ENCODE measurements at places on chromosomes 2 and 18.

DNA sequence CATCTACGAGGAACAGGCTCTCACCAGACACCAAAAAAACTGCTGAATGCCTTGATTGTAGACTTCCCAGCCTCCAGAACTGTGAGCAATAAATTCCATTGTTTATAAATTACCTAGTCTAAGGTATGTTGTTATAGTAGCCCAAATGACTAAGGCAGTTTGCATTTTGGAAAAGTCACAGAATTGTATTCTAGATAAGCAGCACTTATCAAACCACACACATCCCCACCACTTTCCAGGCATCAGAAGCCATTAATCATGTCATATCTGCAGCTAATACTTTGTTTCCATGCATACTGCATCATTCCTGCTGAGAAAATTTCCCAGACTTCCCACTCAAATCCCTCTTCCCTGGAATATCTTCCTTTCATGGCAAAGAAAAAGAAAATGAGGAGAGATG, 187.2 kb downstream of the INO80D start:
- no peak for DNase-seq

DNA sequence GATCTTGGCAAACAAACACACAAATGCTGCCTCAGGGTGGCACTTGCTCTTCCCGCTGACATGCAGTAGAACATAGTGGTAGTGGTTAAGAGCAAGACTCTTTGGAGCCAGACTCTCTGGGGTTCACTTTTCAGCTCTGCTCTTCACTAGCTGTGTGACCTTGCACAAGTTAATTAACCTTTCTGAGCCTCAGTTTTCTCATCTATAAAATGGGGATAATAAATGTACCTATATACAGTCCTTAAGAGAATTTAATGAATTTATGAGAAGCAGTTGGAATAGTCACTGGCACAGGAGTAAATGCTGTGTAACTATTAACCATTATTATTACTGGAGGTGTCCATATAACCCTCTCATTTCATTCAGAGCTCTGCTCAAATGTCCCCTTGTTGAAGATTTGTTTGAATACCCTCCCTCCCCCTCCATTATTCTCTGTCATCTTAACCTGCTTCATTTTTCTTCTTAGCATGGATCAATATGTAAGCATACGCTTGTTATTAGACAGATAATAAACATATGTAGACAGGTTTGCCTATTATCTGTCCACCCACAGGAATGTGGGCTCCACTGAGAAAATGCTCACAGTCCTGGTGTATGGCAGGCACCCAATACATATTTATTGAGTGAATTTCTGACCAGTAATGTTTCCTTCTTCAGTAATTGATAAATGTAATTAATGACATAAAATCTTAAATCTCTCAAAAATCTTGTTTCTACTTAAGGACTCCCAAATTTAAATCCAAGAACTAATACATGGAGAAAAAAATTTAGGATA, 64.5 kb downstream of the TSPYL6 start:
- no peak for DNase-seq

GRCh38 chr2:239464166-239465016, 63.6 kb upstream of the HDAC4 start:
- DNase-seq = no peak

DNA sequence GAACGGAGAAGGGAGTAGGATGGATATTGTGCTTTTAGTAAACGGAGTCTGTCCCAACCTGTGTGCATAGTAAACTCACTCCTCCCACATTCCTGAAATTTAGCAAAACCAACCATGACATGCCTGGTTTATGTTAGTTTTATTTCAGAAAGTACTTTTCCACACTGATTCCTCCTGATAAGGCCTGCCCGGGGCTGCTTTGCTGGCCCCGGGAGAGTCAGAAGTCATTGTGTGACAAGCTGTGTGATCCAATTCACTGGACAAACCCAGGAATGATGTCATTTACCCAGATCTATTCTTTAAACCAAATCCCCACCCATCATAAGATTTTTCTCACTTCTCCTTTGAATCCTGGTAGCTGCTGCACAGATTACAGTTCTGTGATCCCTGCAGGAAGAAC, 109.0 kb downstream of the SETBP1 start:
- no peak for DNase-seq

DNA sequence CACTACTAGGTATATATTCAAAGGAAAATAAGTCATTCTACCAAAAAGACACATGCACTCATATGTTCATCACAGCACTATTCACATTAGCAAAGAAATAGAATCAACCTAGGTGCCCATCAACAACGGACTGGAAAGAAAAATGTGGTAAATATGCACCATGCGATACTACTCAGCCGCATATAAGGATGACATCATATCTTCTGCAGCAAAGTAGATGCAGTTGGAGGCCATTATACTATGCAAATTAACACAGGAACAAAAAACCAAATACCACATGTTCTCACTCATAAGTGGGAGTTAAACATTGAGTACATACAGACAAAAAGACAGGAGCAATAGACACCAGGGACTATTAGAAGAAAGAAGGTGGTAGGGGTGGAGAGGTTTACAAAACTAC, 412.1 kb upstream of the CWC22 start:
- no peak for DNase-seq

DNA sequence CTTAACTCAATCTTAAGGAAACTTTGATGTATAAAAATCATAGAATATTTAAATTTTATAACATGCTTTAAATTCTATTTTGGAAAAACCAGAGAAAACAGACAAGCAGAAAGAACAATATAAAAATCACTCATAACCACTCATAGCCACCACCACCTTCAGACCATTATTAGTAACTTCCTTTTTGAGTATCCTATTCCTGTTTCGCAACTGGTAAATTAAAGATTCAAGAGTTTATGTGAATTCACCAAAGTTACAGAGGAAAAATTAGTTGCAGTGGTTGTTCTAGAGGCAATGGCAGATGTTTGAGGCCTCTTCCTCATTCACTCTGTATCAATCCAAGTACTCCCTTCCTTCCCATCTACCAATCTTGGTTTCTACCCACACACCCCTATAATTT, 49.3 kb upstream of the PROKR1 start:
- no peak for DNase-seq

- DNase-seq = no peak
These were observed 808.1 kb downstream of the RNF144A start for GRCh38 chr2:7725171-7725849.

DNA sequence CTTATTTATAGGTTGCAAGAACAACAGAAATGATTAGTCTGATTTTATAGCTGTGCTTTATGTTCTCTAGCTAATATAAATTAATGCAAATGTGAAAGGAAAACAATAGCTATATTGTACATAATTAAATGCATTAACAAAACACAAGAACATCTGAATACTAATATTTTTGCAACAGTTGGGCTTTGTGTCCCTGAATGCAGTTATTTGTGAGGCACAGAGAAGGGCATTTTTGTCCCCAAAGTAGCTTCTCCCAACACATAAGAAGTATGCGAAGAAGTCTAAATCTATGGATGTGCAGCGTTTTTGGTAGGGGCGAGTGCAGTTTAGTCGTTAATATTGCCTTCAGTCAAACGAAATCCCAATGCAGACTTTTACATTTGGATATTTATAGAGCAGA, 110.0 kb downstream of the MBP start:
- DNase-seq = no peak

DNA sequence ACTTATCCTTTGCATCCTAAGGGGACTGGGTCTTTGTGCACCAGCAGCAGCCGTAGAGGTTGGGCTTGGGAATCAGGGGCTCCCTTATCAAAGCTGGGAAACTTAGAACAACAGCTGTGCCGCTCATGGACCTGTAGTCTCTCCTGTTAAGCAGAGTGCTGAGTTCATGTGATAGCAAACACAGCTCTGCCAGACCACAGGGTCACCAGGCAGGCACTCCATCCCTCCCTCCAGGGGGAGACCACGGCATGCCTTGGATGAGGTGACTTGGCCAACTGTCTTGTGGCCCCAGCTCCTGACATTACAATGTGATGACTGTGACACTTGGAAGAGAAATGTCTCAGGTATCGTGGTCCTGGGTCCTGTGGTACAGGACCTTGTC, 60.0 kb downstream of the DGKD start:
- DNase-seq = no peak

DNA sequence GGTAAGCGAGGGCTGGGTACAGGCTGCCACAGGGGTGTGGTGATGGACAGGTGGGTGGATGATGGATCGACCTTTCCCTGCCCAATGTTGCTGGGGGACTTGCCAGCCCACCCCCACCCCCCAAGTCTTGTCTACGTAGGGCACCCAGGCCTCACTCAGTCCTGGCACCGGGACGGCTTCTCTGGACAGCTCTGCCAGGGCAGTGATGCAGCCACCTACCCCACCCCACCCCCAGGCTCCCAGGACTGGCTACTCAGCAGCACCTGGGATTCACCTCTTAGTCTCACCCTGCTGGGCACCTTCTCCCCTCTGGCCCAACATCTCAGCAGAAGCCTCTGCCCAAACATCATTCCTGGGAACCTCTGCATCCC, 55.7 kb downstream of the ANKMY1 start:
- DNase-seq = no peak

- no peak for DNase-seq
These were observed 91.5 kb upstream of the RNF152 start for GRCh38 chr18:61984349-61984748.

DNA sequence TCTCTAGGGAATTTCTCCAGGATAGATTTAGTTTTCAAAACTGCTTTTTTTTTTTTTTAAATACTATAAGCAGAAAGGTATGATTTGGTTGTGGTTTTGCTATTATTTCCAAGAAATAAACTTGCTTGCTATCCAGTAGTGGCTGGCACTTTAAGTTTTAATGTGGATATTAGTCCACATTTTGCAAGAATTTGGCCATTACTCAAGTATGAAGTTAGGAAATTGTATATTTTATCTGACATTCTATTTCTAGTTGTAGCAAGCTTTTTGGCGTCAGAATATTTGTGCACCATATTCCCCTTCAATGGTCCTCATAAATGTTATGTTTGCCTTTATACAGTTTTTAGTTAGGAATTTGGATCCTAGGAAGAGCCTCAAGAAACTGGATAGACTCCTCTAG, 226.3 kb downstream of the ZNF521 start:
- no peak for DNase-seq

GRCh38 chr18:70355620-70356385, 67.0 kb downstream of the SOCS6 start:
- DNase-seq = no peak

DNA sequence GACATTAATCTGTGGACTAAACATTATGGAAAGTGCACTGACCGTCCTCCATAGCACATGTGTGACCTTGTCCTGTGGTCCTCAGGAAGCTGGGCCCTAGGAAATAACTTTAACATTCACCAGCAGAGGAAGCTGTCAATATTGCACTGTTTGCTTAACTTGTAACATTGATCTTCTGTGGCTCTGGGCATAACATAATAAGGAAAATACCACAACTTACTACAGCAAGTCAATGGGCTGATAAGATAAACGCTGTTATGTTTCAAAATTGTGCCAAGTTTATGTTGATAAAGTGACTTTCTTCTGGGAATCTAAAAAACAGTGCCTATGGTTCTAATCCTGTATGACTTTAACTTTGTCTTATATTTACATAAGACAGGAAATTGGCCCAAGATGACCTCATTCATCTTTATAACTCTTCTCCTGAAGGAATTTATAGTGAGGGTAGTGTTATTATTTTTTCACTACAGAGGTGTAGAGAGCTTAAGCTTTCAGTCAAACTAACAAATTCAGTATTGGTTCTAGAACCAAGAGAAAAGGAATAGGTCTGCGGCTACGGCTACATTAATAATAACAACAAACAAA, 113.7 kb upstream of the MAP4K3 start:
- no peak for DNase-seq

DNA sequence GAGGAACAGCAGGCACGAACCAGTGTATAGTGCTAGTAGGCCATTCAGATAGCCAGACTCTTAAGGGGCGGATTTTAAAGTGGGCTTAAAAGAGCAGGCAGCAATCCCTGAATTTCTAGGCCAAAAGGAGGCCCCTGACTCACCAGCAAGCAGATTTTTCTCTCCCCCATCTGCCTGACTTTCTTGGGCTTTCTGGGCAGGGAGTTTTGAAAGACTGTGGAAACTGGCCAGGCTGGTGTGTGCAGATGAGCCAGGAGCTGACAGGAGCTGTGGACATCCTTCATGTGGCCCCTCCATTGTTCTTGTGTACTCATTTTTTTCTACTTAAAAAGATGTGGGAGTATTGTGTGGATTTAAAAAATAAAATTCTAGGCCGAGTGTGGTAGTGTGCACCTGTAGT, 59.0 kb downstream of the GLI2 start:
- no peak for DNase-seq

- no peak for DNase-seq
These were observed 153.7 kb upstream of the KCTD1 start for GRCh38 chr18:26702086-26702485.

DNA sequence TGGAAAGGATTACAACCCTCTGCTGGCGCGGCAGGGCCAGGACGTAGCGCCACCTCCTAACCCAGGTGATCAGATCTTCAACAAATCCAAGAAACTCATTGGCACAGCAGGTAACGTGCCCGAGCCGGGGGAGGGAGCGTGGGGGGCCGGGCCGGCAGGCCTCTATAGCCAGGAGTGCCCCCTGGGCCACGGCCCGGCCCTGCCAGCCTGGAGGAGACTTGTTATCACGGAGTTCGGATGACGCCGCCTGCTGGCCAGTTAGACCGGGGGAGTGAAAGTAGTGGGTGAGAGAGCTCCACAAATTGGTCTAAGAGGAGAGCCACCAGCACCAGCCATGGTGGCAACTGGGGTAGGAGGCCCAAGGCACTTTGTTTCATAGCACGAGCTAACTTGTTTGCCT, 8.6 kb upstream of the TMEM214 start:
- DNase-seq = no peak
